ENCODE measurements at places on chromosomes 7 and 10.

DNA sequence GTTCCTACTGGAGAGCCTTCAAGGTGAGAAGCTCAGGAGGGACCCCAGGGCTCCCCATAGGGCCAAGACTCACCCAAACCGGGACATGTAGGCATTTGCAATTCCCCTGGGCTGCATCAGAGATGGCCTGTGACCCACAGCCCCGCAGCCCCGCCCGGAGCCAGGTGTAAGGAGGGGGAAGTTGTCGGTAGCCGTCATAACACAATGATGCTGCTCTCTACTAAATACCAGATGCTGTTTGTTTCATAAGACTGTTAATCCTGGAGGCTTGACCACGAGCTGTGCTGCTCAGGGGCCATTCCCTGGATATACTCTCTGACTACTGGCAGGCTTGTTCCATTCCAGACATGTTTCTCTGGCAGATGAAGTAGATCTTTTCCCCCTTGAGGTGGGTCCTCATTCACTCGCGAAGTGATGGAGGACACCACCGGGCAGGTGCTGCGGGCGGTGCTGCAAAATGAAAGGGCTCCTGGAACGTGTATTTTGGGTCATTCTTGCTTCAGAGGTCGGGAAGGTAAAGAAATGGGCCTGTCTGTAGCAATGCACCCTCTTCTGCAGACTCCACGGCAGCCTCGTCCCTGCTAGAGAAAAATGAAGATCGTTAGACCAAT, 61.1 kb downstream of the MKI67 start:
- no peak for DNase-seq

DNA sequence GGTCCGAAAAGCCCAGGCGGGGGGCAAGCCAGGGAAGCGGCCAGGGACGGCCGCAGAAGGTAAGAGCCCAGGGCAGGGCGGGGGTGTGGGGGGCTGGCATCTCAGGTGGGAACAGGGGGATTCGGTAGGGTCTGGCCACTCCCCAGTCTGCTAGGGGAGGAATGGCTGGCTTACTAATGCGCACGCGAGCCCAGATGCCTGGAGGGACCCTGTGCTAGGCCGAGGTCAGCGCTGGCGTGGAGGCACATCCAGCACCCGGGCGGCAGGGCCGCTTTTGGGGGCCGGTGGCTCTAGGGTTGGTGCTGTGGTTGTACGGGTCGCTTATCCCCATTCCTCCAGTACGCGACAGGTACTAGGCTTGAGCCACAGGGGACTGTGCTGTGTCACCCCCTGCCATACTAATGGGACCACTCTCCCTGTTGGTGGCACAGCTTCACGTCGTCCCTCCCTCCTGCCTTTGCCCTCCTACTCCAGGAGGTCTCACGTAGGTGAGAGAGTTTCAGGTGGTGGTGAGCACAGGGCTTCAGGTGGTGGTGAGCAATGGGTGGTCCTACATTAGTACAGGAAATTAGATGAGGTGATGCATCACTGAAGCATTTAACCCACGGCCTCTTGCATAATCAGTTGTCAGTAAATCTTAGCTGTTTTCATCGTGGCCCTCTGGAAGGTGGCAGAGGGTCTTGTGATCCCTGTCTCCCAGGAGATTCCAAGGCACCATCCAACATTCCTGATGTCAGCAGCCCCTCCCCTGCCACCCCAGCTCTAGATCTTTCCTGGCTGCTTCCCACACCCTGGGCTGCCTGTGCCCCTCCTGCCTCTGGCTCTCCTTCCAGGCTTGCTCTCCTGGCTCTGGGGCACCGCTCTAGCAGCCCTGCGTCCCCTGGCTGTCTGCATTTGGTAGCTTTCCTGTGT, 971 bp downstream of the AEBP1 start:
- DNase-seq: no peak

- DNase-seq: no peak
Observed at GRCh38 chr7:120941856-120942255, 8.7 kb upstream of the ING3 start.

DNA sequence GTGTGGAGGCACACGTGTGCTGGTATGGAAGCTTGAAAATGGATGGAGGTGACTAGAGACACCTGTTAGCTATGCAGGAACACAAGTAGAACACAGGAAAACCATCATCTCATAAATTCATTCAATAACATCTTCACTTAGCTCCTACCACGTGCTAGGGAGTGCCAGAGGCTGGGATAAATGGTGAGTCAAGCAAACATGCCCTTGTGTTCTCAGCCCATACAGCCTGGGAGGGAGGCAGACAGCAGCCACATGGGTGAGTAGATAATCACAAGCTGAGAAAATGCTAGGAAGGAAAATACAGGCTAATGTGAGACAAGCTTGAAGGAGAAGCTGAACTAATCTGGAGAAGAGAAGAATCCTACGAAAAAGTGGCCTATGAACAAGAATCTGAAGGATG, 468.0 kb upstream of the ZMIZ1 start:
- DNase-seq: no peak

DNA sequence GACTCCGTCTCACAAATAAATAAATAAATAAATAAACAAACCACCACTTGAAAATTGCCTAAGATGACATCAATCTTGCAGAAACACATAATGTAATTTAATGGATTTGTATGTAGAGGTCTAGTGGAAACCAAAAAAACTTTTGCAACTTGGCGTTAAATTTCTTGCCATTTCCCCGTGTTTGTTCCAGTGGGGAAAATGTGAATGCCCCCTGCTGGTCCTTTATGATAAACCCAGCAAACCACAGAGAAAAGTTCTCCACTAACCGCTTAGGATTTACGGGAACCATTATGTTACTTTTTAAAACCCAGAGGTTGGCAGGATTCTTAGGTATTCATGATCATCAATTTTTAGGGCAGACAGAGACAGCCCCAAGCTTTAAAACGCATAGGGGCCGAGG, 32.5 kb downstream of the LAMB4 start:
- no peak for DNase-seq

DNA sequence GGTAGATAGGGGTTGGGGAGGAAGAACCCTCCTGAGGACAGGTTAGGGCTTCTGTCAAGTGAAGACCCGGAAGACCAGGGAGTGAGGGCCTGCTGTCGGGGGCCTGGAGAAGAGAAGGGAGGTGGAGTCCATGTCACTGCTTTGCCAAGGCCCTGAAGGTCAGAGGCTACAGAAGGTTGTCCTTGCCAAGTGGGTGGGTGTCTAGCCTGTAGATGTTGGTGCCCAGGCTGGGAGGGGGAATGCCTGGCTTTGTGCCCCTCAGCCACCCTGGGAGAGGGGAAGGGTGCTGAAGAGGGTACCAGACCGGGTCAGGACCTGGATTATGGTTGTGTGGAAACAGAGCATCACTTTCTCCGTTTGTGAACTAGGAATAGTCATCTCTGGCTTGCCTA, 67.2 kb upstream of the AQP1 start:
- DNase-seq: no peak

- no peak for DNase-seq
Observed at GRCh38 chr7:7317850-7318249, 135.5 kb downstream of the C1GALT1 start.

GRCh38 chr10:26215935-26216584, 514 bp upstream of the GAD2 start:
- DNase-seq: peak; percentile 11

- no peak for DNase-seq
Observed at GRCh38 chr7:100675105-100675451, 1.5 kb downstream of the GNB2 start.

- DNase-seq: no peak
Observed at GRCh38 chr7:98777051-98777450, 92.8 kb downstream of the TMEM130 start.

GRCh38 chr7:158261362-158262235, 326.0 kb downstream of the PTPRN2 start:
- DNase-seq: no peak

All from thymus (tissue), 14 donors.